ENCODE measurements at places on chromosomes 2 and 18.

- DNase-seq: no peak
Observed at GRCh38 chr2:29241341-29241740, 126.1 kb downstream of the CLIP4 start.

DNA sequence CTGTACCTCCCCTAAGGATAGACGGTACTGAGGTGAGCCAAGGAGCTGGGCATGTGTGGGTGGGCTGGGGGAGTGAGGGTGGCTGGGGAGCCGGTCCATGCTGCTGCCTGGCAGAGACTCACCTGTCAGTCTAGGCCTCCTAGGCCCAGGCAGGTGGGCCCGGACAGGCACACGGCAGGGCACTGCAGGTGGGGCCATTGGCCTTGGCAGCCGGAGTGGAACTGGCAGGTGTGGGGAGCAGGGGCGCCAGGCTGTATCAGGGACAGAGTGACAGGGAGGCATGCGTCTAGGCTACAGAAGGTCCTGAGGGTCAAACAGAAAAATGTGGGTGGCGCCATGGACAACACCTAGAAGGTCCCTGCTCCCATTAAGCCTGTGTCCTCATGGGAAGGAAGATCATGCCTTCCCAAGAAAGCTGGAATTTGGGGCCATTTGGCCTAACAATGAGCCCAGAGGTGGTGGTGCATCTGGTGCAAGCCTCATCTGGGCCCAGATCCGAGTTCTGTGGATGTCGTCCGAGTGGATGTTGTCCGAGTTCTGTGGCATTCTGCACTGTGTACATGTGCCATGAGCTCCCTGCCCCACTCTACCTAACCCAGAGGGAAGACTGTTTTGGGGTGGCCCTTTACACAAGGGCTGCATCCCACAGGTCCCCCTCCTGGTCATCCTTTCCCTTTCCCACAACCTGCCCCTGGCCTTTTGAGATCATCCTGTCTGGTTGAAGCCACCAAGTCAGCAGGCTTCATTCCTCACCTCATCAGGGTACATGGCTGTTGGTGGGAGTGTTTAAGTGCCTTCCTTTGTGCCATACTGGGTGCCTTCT, 249.7 kb downstream of the GLI2 start:
- DNase-seq: no peak

DNA sequence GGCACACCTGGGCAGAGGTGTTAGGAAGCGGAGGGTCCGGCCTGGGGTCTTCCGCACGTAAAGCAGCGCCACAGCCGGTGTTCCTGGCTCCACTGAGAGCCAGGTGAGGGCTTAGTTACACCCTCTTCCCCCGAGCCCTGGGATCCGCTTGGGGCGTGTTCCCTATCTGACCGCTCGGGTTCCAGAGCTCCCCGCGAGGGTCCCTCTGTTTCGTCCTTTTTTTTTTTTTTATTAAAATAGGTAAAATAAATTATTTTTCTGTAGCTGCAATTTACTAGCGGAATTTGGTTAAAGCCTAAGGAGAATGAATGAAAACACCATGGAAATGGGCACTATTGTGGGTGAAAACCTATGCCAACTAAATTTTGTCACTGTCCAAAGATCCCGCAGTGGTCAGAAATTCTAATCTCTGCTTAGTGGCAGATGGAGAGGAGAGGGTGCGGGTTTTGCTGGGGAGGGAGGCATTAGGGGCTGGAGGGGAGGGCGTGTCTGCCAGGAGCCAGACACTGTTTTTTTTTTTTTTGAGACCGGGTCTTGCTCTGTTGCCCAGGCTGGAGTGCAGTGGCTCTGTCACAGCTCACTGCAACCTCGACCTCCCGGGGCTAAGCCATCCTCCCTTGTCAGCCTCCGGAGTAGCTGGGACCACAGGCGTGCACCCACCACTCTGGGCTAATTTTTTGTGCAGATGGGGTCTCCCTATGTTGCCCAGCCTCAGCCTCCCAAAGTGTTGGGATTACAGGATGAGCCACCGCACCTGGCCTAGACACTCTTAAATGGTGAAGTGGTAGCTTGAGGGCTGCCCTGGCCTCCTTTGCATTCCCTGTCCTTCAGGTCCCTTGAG, 834 bp downstream of the PDCL3 start:
- no peak for DNase-seq

- DNase-seq: no peak
Observed at GRCh38 chr2:58377181-58377580, 136.1 kb upstream of the FANCL start.

DNA sequence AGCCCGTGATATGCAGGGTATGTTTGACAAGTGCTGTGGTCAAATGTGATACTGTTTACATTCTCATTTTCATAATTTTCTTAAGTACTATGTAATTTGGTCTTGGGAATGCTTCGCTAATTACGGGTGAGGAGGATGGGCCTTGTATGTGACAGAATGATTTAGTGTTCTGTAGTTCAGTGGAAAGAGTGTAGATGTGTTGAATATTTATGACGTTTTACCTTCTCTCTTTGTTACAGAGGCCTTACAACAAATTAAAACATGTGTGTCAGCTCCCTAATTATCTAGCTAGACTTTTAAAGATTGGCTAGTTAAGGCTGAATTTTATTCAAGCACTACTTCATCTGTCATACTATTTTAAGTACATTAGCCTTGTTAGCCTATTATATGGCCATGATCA, 10.6 kb upstream of the CHRNA1 start:
- no peak for DNase-seq

DNA sequence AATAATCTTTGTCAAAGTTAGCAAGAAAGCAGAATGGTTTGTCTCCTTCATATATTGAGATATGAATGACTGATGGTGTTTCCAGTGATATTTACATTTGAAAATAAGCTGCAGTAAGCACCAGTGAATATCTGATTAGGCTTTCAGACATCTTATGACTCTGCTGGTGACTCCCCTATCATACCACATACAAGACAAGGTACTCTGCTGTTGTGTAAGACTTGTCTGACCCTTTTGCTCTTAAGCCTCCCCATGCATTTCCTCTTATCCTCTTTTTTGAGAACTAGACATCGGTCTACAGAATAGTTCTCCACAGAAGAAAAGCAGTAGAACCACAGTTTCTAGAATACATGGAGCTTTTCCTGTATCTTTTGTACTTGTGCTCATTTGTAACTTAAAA, 9.3 kb downstream of the POLI start:
- DNase-seq: no peak

GRCh38 chr2:140275427-140275826, 1495.2 kb upstream of the NXPH2 start:
- DNase-seq: no peak

GRCh38 chr2:184564092-184564491, 34.2 kb upstream of the ZNF804A start:
- DNase-seq: no peak

GRCh38 chr2:171150694-171151285, 9.9 kb downstream of the TLK1 start:
- DNase-seq: no peak

All from activated CD4-positive, alpha-beta T cell treated with anti-CD3 and anti-CD28 coated beads, Interleukin-10, Interleukin-2, amounts not matched to agents 100 ng/mL and 50 ng/mL, durations not matched to agents 16 hours and 8 hours (primary cell).